Colonic mucosa (tissue), 4 donors: ENCODE measurements at places on chromosomes 13 and 19. TPM values are rescaled to one million over a fixed set of nuclear protein-coding genes. Genes with fewer than 3 reads are reported as not detected.
A peak's percentile ranks its signal among the peaks of the same experiment; 100 is the strongest.

The ATP5F1D gene
- 627 TPM for total RNA-seq

DNA sequence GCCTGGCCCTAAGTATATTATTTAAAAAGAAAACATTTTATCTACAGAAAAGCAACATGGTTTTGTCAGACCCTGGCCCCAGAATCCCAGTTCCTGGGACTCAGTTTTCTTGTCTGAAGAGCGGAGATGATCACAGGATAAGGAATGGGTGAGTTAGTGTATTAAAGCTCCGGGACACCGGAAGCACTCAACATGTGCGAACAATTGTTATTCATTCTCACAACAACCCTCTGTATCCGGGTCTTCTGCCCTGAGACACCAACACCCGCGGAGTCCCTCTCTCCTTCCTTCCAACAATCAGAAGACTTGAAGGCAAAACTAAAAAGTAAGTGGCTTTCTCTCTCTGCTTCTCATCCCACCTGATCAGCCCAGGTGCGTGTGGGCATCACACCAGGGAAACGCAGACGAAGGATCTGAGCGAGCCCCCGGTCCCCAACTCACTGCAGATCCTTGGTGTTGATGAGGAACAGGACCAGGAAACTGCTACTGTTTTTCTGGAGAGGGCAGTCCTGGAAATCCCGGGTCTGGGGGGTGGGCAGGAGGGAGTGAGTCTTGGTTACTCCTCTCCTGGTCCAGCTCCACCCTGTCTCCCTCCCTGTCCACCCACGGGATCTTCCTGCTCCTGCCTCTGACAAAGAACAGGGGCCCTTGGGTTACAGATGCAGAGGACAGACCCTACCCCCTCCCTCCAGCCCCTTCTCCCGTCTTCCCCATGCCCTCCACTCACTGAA, 2.0 kb downstream of the GPR108 start:
- H3K27ac ChIP-seq, result peak overlapping the region; percentile 86
- DNase-seq, result no peak
- no peaks in the 10 kb centered on the region for H3K36me3 ChIP-seq
- peaks cover 10% of the 10 kb centered on the region for H3K4me1 ChIP-seq
- H3K27me3 ChIP-seq, result no peaks in the 10 kb centered on the region

GRCh38 chr13:72462726-72463125, 264.7 kb downstream of the MZT1 start:
- H3K27ac ChIP-seq, result no peak overlapping the region
- H3K4me1 ChIP-seq, result no peaks in the 10 kb centered on the region
- no peak for DNase-seq
- no peak overlapping the region for H3K4me3 ChIP-seq

GRCh38 chr19:12611361-12611699, 610 bp downstream of the ZNF791 start:
- peak; percentile 86 for DNase-seq
- H3K4me1 ChIP-seq, result no peaks in the 10 kb centered on the region
- H3K27me3 ChIP-seq, result no peaks in the 10 kb centered on the region
- peak overlapping the region; percentile 99 for H3K27ac ChIP-seq
- peak overlapping the region; percentile 100 for H3K4me3 ChIP-seq

DNA sequence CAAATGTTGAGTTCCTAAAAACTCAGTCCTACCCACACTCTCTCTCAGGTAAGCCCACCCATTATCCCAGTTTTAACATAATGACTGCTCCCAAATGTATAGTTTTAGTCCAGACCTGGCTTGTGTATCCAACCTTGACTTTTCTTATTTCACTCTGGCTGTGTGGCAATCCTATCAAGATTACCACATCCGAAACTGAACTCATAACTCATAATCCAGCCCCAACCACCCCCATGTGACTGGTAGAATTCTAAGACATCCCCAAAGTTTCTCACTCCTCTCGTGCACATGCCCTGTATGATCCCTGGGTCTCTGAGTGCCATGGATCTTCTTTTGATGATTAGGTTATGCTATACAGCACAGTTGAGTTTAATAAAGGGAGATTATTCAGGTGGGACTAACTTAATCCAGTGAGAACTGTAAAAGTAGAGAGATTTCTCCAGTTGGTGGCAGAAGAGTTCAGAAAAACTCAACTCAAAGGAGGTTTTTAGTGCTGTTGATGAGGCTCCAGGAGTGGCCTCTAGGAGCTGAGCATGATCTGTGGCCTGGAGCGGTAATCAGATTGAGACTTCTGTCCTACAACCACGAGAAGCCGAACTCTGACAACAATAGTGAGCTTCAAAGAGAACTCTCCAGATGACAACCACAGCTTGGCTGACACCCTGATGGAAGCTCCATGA, 413.4 kb downstream of the ZNF536 start:
- no peaks in the 10 kb centered on the region for H3K36me3 ChIP-seq
- DNase-seq, result no peak
- H3K4me1 ChIP-seq, result no peaks in the 10 kb centered on the region

- H3K27me3 ChIP-seq, result no peaks in the 10 kb centered on the region
- DNase-seq, result peak; percentile 97
- H3K36me3 ChIP-seq, result no peaks in the 10 kb centered on the region
- H3K27ac ChIP-seq, result peak overlapping the region; percentile 99
- H3K4me1 ChIP-seq, result peaks cover 24% of the 10 kb centered on the region
- H3K4me3 ChIP-seq, result peak overlapping the region; percentile 10
These were observed 6.5 kb downstream of the MED29 start for GRCh38 chr19:39397360-39398296.

DNA sequence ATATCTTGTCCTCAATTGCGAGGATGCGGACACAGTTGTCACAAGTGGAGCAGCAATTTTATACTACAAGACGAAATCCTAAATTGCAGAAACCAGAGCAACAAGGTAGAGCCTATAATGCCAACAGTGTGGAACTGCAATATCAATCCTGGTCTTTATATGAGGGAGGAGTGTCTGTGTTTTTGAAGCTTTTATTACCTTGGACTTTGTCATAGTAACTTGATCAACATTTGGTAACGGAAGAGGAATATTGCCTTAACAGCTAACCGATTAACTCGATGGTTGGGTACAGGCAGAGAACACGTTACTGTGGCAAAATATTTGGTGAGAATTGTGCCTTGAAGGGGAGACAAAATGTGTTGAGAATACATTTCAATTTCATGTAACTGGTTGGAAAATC, 661.5 kb downstream of the FGF9 start:
- no peaks in the 10 kb centered on the region for H3K4me1 ChIP-seq
- no peak overlapping the region for H3K4me3 ChIP-seq
- H3K36me3 ChIP-seq, result no peaks in the 10 kb centered on the region
- no peak for DNase-seq
- peak overlapping the region; percentile 13 for H3K27ac ChIP-seq

GRCh38 chr19:8129061-8129618, 20.3 kb downstream of the FBN3 start:
- no peak for DNase-seq
- no peak overlapping the region for H3K27ac ChIP-seq
- no peaks in the 10 kb centered on the region for H3K36me3 ChIP-seq

GRCh38 chr19:47376589-47377144, 27.6 kb downstream of the DHX34 start:
- H3K4me1 ChIP-seq, result no peaks in the 10 kb centered on the region
- no peaks in the 10 kb centered on the region for H3K27me3 ChIP-seq
- H3K4me3 ChIP-seq, result no peak overlapping the region
- no peak overlapping the region for H3K27ac ChIP-seq

DNA sequence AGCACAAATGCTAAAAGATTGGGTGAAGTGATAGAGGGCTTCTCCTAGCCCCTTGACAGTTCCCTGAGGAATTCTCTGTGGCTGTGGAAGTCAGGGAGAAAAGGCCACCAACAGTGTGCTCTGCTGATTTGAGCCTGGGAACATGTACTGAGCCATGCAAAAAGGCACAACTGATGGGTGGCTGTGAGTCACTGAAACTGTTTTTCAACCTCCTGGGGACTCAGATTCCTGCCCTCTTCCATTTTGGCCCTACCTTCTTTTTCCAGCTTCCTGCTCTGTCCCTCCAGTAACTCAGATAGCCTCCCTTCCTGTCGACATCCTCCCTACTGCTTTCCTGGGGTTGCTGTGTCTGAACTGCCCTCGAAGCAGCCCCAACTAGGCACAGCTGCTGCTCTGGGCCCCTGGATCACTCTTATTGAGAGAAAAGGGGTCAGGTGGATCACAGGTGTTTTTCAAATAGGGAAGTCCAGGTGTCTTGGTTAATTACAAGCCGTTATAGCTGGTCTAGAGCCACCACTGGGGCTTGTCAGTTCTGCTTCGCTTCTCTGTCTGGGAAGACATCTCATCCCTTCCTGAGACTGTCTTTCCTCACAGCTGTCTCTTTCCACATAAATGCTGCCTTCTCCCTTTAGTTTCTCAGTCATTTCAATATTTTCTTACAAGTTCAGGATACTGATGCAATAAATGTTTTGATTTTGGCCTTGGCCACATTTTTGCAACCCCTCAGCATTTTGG, 13.7 kb downstream of the FAM124A start:
- no peak overlapping the region for H3K4me3 ChIP-seq
- H3K27me3 ChIP-seq, result no peaks in the 10 kb centered on the region
- no peak for DNase-seq
- no peaks in the 10 kb centered on the region for H3K4me1 ChIP-seq
- H3K27ac ChIP-seq, result no peak overlapping the region

The GIPR gene
- total RNA-seq, result 8.3 TPM

GRCh38 chr13:75303263-75303662, 178.7 kb downstream of the TBC1D4 start:
- H3K27me3 ChIP-seq, result no peaks in the 10 kb centered on the region
- no peak overlapping the region for H3K27ac ChIP-seq
- H3K36me3 ChIP-seq, result no peaks in the 10 kb centered on the region

The PTH2 gene
- total RNA-seq, result not detected

GRCh38 chr13:47433461-47434005, 536.7 kb upstream of the HTR2A start:
- no peak overlapping the region for H3K27ac ChIP-seq
- no peak overlapping the region for H3K4me3 ChIP-seq
- H3K36me3 ChIP-seq, result no peaks in the 10 kb centered on the region
- DNase-seq, result no peak

The VPS36 gene
- 35.2 TPM for total RNA-seq

The NAPSA gene
- 1.9 TPM for total RNA-seq

The NFIX gene
- 73.8 TPM for total RNA-seq

The SLC1A6 gene
- total RNA-seq, result not detected

- peaks cover 4% of the 10 kb centered on the region for H3K27me3 ChIP-seq
- DNase-seq, result no peak
- no peaks in the 10 kb centered on the region for H3K36me3 ChIP-seq
- H3K4me1 ChIP-seq, result peaks cover 3% of the 10 kb centered on the region
These were observed 101.4 kb downstream of the RNF17 start for GRCh38 chr13:24865163-24865953.

DNA sequence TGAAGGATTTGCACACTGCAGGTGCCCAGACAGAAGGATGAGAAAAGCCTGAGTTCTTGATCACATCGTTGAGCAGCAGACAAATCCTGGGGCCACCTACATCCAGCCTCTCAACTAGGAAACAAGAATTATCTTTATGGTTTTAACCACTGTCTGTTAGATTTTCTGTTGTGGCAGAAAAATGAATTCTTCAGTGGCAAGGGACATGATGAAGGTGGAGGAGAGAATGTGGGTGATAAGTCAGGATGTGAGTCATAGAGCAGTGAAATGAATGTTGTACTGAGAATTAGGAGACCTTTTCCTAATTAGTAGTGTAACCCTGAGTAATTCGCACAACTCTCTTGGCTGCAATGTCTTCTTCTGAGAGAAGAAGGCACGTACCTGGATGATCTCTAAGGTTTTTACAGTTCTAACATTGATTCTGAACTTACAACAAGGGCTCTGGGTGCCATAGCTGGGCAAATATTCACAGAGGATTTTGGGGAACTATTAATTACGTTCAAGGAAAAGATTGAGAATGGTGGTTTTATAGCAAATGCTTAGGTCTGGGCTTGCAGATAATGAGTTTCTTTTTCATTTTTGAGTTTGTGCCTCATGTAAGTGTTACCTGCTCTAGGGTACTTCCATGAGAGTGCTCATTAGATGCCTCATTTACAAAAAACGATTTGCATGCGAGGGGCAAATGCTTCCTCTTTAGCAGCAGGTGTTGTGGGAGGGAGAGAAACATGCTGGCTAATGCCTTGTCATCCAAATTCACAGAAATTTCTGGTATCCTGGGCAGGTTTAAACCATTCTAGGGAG, 111.0 kb upstream of the KL start:
- H3K27ac ChIP-seq, result no peak overlapping the region
- H3K4me1 ChIP-seq, result peaks cover 3% of the 10 kb centered on the region
- no peaks in the 10 kb centered on the region for H3K36me3 ChIP-seq
- H3K27me3 ChIP-seq, result no peaks in the 10 kb centered on the region
- no peak for DNase-seq

The ONECUT3 gene
- not detected for total RNA-seq

DNA sequence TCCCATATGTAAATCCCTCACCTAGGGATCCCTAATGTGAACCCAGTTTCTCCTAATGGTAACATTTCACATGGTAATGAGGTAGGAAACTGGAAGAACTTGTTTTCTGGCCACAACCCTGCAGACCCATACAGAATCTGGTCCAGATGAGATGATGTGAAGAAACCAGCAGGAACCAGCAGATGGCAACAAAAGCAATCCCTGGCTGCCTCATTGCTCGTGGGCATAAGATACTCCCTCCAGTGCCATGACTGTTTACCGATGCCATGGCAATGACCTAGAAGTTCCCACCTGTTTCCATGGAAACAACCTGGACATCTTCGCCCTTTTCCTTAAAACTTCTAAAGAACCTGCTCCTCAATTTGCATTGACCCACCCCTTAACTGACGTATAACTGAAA, 1.4 kb upstream of the CD209 start:
- no peaks in the 10 kb centered on the region for H3K4me1 ChIP-seq
- no peaks in the 10 kb centered on the region for H3K36me3 ChIP-seq
- no peak overlapping the region for H3K27ac ChIP-seq
- H3K27me3 ChIP-seq, result no peaks in the 10 kb centered on the region
- no peak overlapping the region for H3K4me3 ChIP-seq

The HCN2 gene
- 0.17 TPM for total RNA-seq

GRCh38 chr13:25353344-25353743, 18.4 kb upstream of the ATP8A2 start:
- H3K4me3 ChIP-seq, result no peak overlapping the region
- no peak overlapping the region for H3K27ac ChIP-seq
- no peaks in the 10 kb centered on the region for H3K27me3 ChIP-seq

The COL4A1 gene
- total RNA-seq, result 27.0 TPM

The KIR3DL1 gene
- total RNA-seq, result not detected

GRCh38 chr13:46622630-46623256, 69.8 kb downstream of the LRCH1 start:
- no peaks in the 10 kb centered on the region for H3K36me3 ChIP-seq
- no peak overlapping the region for H3K4me3 ChIP-seq
- peaks cover 10% of the 10 kb centered on the region for H3K4me1 ChIP-seq

- H3K27me3 ChIP-seq, result no peaks in the 10 kb centered on the region
- H3K4me1 ChIP-seq, result peaks cover 7% of the 10 kb centered on the region
- H3K36me3 ChIP-seq, result peaks cover 3% of the 10 kb centered on the region
- H3K4me3 ChIP-seq, result no peak overlapping the region
These were observed 24.1 kb downstream of the DCAF15 start for GRCh38 chr19:13976446-13976845.

GRCh38 chr13:21435687-21436151, 23.4 kb downstream of the ZDHHC20 start:
- no peak overlapping the region for H3K4me3 ChIP-seq
- no peaks in the 10 kb centered on the region for H3K27me3 ChIP-seq
- peak overlapping the region; percentile 54 for H3K27ac ChIP-seq
- no peaks in the 10 kb centered on the region for H3K36me3 ChIP-seq
- no peaks in the 10 kb centered on the region for H3K4me1 ChIP-seq
